ENCODE measurements at places on chromosomes 12 and 14.

DNA sequence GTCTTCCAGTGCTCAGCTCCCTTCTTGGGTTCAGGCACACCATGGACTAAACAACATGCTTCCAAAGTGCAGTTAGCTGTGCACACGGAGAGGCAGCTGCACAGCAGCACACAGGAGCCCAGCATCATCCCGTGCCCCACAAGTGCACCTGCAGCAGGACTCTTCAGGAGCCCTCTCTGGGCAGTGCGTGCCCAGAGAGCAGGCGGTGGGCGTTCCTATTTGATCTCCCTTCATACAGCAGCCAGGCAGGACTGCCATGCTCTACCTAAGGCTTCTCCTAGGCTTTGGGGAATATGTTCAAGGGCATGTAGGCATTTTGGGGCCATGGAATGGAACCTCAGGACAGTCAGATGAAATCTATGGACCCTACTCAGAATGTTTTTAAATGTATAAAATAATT lies 35.5 kb downstream of the ANO2 start:
- DNase-seq, result no peak

DNA sequence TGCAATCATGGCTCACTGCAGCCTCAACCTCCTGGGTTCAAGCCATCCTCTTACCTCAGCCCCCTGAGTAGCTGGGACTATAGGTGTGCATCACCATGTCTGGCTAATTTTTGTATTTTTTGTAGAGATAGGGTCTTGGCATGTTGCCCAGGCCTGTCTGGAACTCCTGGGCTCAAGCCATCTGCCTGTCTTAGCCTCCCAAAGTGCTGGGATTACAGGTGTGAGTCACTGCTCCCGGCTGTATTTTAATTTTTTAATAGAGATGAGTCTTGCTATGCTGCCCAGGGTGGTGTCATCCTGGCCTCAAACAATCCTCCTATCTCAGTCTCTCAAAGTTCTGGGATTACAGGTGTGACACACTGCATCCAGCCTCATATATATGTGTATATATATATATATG lies 31.7 kb upstream of the GPRC5A start:
- no peak for DNase-seq

DNA sequence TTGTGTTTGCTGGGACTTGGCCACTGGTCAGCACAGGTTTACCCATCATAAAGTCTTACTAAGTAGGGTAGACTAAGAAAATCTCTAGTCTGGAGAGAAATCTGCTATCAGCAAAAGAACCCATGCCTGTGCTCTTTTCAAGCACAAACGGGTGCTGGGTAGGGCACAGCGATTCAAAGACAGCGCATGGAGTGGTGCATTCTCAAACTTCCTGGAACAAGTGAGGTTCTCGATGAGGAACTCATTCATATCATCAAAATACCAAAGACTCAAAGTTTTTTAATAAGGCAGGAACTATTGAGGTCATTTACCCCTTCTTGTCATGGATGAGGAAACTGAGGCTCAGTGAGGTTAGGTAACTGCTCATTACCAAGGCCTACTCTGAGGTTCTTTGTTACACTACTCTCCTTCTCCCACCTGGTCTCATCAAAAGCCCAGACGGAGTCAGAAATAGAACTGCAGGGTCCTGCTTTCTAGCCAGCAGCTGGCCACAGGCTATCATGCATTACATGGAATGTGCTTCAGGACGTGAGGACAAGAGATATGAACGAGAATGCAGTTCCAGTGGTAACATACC lies 390.3 kb downstream of the ZFP36L1 start:
- DNase-seq, result no peak

DNA sequence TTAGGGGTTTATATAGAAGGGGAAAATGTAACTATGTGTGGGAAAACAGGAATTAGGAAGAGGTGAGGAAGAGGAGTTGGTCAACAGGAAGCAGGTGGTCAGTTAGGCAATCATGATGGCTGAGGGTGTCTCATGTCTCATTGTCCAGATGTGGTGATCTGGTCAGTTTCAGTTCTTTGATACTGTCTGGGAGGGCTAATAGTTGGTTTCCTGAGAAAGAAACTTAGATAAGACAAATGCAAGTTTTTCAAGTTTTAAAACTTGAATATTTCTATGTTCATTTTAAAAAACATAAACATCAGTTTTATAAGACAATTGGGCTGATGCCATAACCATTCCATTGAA lies 1121.8 kb upstream of the USP15 start:
- DNase-seq, result no peak

- no peak for DNase-seq
These were observed 154.1 kb upstream of the FKBP4 start for GRCh38 chr12:2640709-2641108.

- DNase-seq, result peak; percentile 54
These were observed at the start of gene HECTD4 for GRCh38 chr12:112381883-112382796. TSS of gene HECTD4 (minus strand) at chr12:112382431. CDS start at chr12:112382128, 303 bp downstream.

- DNase-seq, result no peak
These were observed 31.7 kb downstream of the GALNT4 start for GRCh38 chr12:89492883-89493282.

- DNase-seq, result no peak
These were observed 45.8 kb downstream of the ATL1 start for GRCh38 chr14:50605766-50606165.

DNA sequence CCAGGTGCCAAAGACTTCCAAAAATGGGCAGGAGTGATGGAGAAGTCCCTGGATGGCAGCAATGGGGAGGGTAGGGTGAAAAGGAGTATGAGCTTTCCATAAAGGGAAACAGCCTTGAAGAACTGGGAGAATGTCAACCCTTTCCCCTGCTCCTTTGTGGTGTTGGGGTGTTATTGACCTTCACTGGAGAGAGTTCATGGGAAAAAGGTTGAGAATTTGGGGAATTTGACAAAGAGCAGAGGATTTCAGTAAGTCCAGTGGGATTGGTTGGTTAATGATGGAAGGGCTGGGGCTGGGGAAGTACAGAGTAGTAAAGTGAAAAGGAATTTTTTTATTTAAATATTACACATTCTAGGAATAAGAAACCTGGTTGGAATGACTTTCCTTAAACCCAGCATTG lies 116.6 kb downstream of the ERC1 start:
- no peak for DNase-seq

DNA sequence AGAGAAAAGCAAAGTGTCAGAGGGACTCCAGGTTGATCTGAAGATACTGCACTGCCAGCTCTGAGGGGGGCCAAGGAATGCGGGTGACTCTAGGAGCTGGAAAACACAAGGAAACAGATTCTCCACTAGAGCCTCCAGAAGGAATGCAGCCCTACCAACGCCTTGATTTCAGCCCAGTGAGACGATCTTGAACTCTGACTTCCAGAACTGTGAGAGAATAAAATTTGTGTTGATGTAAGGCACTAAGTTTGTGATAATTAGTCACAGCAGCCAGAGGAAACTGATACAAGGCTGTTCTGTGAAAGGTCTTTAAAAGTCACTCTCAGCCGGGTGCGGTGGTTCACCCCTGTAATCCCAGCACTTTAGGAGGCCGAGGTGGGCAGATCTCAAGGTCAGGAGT lies 34.2 kb downstream of the CKAP4 start:
- no peak for DNase-seq

DNA sequence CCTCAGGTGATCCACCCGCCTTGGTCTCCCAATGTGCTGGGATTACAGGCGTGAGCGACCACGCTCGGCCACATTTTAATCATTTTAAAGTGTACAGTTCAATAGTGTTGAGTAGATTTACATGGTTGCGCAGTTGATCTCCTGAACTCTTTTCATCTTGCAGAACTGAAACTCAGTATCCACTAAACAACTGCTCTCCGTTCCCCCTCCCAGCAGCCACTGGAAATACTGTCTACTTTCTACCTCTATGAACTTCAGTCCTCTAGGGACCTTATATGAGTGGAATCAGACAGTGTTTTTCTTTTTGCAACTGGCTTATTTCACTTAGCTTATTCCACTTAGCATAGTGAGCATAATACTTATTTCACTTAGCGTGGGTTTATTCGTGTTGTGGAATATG lies 53.7 kb downstream of the KCTD10 start:
- DNase-seq, result no peak

DNA sequence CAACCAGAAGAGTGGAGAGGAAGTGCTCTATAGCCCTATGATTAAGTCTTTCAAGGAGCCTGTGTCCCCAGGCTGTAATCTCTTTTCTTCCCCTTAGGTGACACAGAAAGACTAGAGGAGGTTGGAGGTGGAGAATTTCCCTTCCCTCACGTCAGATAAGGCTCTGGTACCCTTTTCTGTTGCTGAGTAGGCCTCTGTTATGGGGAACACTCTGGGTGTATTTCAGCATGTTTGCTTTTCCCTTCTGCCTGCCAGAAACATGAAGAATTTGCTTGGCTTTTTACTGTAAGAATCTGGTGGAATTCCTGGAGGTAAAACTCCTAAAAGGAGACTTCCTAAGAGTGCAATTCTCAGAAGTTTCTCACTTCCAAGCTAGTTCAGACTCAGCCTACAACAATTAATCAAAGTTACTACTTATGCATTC lies 58.3 kb downstream of the SIX1 start:
- no peak for DNase-seq

DNA sequence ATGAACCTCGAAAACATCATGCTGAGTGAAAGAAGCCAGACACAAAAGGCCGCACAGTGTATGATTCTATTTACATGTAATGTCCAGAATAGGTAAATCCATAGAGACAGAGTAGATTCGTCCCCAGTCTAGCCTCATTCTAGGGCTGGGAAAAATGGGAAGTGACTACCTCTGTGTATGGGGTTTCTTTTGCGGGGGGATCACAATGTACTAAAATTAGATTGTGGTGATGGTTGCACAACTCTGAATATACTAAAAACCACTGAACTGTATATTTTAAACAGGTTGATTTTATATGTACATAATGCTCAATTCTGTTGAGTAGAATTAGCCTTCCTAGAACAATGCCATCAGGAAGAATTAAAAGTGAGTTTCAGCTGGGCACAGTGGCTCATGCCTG lies 6.3 kb upstream of the RILPL2 start:
- DNase-seq, result no peak

GRCh38 chr12:89468648-89469326 lies 55.8 kb downstream of the GALNT4 start:
- DNase-seq, result no peak

GRCh38 chr12:82412246-82412645 lies 53.9 kb downstream of the METTL25 start:
- no peak for DNase-seq

DNA sequence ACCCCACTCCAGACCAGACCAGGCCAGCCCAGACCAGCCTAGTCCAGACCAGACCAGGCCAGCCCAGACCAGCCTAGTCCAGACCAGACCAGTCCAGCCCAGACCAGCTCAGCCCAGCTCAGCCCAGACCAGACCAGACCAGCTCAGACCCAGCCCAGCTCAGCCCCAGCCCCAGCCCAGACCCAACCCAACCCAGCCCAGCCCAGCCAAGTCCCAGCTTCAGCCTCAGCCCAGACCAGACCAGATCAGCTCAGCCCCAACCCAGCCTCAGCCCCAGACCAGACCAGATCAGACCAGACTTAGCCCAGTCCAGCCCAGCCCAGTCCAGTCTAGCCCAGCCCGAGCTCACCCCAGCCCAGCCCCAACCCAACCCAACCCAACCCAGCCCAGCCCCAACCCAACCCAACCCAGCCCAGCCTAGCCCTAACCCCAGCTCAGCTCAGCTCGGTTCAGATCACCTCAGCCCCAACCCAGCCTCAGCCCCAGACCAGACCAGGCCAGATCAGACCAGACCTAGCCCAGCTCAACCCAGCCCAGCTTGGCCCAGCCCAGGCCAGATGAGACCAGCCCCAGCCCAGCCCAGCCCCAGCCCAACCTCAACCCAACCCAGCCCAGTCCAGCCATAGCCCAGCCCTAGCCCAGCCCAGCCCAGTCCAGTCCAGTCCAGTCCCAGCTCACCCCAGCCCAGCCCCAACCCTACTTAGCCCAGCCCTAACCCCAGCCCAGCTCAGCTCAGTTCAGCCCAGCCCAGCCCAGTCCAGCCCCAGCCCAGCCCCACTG lies 204.7 kb downstream of the BCL11B start:
- no peak for DNase-seq

- no peak for DNase-seq
These were observed 2.4 kb downstream of the ULK1 start for GRCh38 chr12:131896811-131897270.
